ENCODE measurements at places on chromosomes 6 and 20. TPM values are rescaled to one million over a fixed set of nuclear protein-coding genes. Genes with fewer than 3 reads are reported as not detected.

Gene GSTA2
- polyA plus RNA-seq = not detected

Gene RHAG
- polyA plus RNA-seq = not detected

Gene TMC2
- not detected for polyA plus RNA-seq

Gene GPX6
- not detected for polyA plus RNA-seq

Gene SLC17A1
- polyA plus RNA-seq = not detected

Gene CPNE5
- 0.30 TPM for polyA plus RNA-seq

Gene MAP7
- polyA plus RNA-seq = 0.76 TPM

Gene SPATA25
- polyA plus RNA-seq = 2.9 TPM

Gene DTD1
- 81.1 TPM for polyA plus RNA-seq

Gene TNFRSF6B
- 8.2 TPM for polyA plus RNA-seq

GRCh38 chr6:130882370-130882769 is 55.2 kb downstream of the SMLR1 start:
- DNase-seq = no peak
- no peak overlapping the region for H3K27ac ChIP-seq
- peaks cover 18% of the 10 kb centered on the region for H3K27me3 ChIP-seq

- no peak overlapping the region for H3K4me3 ChIP-seq
- no peaks in the 10 kb centered on the region for H3K27me3 ChIP-seq
- no peak overlapping the region for H3K27ac ChIP-seq
Measured at GRCh38 chr20:50745634-50746137, 14.3 kb downstream of the PARD6B start.

GRCh38 chr6:158837684-158838625 is 18.8 kb upstream of the EZR start:
- H3K27ac ChIP-seq = no peak overlapping the region

GRCh38 chr20:22586645-22587310 is 2.4 kb upstream of the FOXA2 start:
- no peaks in the 10 kb centered on the region for H3K36me3 ChIP-seq
- H3K4me1 ChIP-seq = no peaks in the 10 kb centered on the region
- no peak overlapping the region for H3K4me3 ChIP-seq

GRCh38 chr20:3218307-3218988 is 9.2 kb downstream of the ITPA start:
- peak; percentile 95 for DNase-seq
- H3K27me3 ChIP-seq = no peaks in the 10 kb centered on the region
- no peak overlapping the region for H3K27ac ChIP-seq
- peaks cover 28% of the 10 kb centered on the region for H3K36me3 ChIP-seq

- DNase-seq = peak; percentile 26
- H3K36me3 ChIP-seq = no peaks in the 10 kb centered on the region
- peaks cover 20% of the 10 kb centered on the region for H3K4me1 ChIP-seq
- H3K27me3 ChIP-seq = no peaks in the 10 kb centered on the region
Measured at GRCh38 chr20:36572701-36573102, 695 bp upstream of the TGIF2 start.

DNA sequence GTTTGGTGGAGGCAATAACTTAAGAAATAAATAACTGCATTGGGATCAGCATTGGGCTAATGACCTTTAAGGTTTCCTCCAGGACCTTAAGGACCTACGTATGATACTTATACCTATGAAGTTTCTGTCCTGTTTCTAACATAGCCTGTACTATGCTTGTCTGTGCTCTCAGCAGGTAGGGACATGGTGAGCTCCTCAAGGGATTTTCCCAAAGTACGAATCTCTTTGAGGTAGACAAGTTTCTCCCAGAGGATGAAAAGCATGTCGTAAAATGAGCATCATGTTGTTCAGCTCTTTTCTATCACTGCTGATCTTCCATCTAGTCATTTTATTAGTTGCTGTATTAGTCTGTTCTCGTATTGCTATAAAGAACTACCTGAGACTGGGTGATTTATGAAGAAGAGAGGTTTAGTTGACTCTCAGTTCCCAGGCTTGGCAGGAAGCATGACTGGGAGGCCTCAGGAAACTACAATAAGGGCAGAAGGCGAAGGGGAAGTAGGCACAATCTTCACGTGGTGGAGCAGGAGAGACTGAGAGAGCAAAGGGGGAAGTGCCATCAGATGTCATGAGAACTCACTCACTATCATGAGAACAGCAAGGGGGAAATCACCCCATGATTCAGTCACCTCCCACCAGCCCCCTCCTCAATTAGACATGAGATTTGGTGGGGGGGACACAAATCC is 77.8 kb upstream of the TGM3 start:
- no peaks in the 10 kb centered on the region for H3K27me3 ChIP-seq
- no peaks in the 10 kb centered on the region for H3K4me1 ChIP-seq
- no peak overlapping the region for H3K27ac ChIP-seq
- no peaks in the 10 kb centered on the region for H3K36me3 ChIP-seq
- no peak for DNase-seq
- no peak overlapping the region for H3K4me3 ChIP-seq

- DNase-seq = no peak
- H3K4me3 ChIP-seq = no peak overlapping the region
- H3K27me3 ChIP-seq = no peaks in the 10 kb centered on the region
- no peak overlapping the region for H3K27ac ChIP-seq
Measured at GRCh38 chr6:103153016-103153415, 1706.7 kb downstream of the HACE1 start.

GRCh38 chr20:50366270-50367103 is 143.7 kb upstream of the PTPN1 start:
- no peak overlapping the region for H3K27ac ChIP-seq
- H3K4me1 ChIP-seq = no peaks in the 10 kb centered on the region
- DNase-seq = peak; percentile 71
- H3K27me3 ChIP-seq = no peaks in the 10 kb centered on the region
- no peak overlapping the region for H3K4me3 ChIP-seq
- H3K36me3 ChIP-seq = no peaks in the 10 kb centered on the region

GRCh38 chr6:110589865-110590513 is 113.6 kb upstream of the SLC22A16 start:
- no peak for DNase-seq
- no peak overlapping the region for H3K4me3 ChIP-seq
- no peak overlapping the region for H3K27ac ChIP-seq
- no peaks in the 10 kb centered on the region for H3K36me3 ChIP-seq

DNA sequence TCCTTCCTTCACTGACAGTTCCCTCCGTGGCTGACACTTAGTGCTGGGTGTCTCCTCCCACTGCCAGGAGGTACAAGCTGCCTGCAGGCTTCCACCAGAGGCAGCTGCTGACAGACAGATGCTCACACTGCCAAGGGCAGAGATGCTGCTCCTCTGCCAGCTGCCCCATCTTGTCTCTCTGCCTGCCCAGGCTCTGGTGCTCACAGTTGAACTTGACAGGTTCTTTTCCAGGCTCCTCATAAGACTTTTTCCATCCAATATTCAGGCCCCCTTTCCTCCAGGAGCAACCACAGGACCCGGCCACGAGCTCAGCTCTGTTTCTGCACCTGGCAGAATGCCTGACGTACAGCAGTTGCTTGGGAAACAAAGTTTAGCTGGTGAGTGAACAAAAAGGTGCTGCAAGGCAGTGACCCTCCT is 79.8 kb downstream of the PSMB1 start:
- H3K27ac ChIP-seq = no peak overlapping the region
- no peaks in the 10 kb centered on the region for H3K36me3 ChIP-seq
- no peak overlapping the region for H3K4me3 ChIP-seq
- no peak for DNase-seq
- H3K4me1 ChIP-seq = no peaks in the 10 kb centered on the region

DNA sequence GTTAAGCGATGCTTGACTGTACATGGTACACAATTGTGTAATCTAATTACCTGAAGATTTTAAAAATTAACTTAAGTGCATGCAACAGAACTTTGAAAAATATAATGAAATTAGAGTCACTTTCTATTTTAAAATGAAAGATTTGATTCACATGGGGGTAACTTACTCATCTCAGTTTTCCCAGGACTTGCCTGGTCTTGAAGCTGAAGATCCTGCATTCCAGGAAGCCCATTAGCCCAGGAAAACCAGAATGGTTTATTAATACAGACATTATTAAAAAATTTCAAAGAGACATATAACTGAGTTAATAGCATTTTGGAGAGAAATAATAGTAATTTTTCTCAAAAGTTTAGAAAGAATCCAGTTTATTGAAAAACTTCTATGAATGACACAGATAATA is 190.6 kb downstream of the SIM1 start:
- no peak overlapping the region for H3K4me3 ChIP-seq
- DNase-seq = no peak
- H3K4me1 ChIP-seq = no peaks in the 10 kb centered on the region
- no peaks in the 10 kb centered on the region for H3K36me3 ChIP-seq
- H3K27ac ChIP-seq = no peak overlapping the region

DNA sequence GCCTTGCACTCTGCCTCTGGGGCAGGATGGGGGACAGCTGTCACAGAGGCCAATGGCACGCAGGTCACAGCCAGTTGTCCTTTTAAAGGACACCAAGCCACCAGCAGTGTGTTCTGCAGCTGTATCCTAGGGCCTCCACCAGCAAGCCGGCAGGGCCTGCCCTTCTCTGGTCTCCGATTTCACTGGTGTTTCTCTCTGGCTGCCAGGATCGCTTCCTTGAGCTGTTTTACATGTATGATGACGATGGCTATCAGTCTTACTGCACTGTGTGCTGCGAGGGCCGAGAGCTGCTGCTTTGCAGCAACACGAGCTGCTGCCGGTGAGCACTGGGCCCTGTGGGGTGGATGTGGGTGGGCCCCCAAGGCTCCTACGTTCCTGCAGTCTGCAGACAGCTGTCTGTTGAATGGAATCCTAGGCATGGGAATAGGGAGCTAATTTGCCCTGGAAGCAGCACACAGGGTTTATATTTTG is 22.7 kb upstream of the MAPRE1 start:
- H3K4me3 ChIP-seq = no peak overlapping the region
- DNase-seq = no peak
- H3K27ac ChIP-seq = no peak overlapping the region
- H3K36me3 ChIP-seq = peaks cover 4% of the 10 kb centered on the region

DNA sequence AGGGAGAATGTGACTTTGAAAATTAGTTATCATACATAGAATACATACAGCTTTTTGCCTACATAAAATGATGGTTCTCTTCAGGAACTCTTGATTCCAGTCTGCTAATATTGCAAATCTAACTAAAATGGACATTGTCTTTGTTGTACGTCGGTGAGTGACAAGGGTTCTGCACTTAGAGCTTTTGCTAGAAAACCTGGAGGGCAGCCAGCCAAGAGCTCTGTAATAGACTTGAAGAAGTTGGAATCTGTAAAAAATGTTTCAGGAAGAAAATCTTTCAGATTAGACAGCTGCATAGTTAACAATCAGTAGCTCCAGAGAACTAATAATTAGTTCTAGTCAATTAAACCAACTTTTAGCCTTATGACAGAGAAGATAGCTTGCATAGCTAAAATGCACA is 138.3 kb downstream of the FLRT3 start:
- no peaks in the 10 kb centered on the region for H3K36me3 ChIP-seq
- H3K4me3 ChIP-seq = no peak overlapping the region
- DNase-seq = no peak
- no peak overlapping the region for H3K27ac ChIP-seq

- H3K4me3 ChIP-seq = no peak overlapping the region
- no peaks in the 10 kb centered on the region for H3K27me3 ChIP-seq
- H3K36me3 ChIP-seq = no peaks in the 10 kb centered on the region
- H3K27ac ChIP-seq = no peak overlapping the region
- H3K4me1 ChIP-seq = peaks cover 18% of the 10 kb centered on the region
Measured at GRCh38 chr6:157046776-157047175, 269.6 kb downstream of the ARID1B start.

- no peaks in the 10 kb centered on the region for H3K27me3 ChIP-seq
- no peak overlapping the region for H3K4me3 ChIP-seq
- peak overlapping the region; percentile 25 for H3K27ac ChIP-seq
- peaks cover 4% of the 10 kb centered on the region for H3K36me3 ChIP-seq
- DNase-seq = no peak
Measured at GRCh38 chr20:34065260-34065659, 46.8 kb downstream of the EIF2S2 start.

DNA sequence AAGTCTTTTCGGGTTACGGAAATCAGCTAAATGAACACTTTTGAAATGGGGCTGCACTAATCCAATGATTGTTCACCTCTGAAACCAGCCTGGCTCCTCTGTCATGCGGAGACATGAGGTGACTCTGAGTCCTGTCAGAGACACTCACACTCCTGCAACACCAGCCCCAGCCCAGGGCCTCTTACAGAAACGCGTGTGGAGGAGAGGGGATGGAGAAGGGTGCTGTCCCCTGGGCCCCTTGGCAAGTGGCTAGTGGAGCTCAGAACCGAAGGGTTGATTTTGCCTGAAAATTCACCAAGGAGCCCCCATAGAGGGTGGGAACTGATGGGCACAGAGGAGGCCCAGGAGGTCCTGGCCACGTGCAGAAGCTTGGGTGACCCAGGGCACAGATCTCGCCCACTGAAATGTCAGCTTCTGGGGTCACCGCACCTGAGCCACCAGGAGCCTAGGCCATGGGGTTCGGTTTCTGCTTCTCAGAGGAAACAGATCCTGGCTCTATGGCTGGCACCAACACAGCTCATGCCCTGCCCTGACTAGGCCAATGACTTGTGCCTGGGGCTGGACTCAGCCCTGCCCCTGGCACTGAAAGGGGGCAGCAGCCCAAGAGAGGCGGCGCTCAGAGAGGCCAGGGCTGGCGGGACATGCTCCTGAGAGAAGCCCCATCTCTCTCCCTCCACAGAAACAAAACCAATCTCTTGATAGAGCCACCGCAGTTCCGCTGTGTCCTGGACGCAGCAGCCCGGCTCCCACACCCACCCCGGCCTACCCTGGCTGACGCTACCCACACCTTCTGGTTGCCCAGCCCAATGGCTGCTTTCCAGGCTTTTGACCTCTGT is 144.7 kb downstream of the ERMARD start:
- H3K27me3 ChIP-seq = no peaks in the 10 kb centered on the region
- DNase-seq = peak; percentile 1
- no peak overlapping the region for H3K4me3 ChIP-seq
- H3K4me1 ChIP-seq = no peaks in the 10 kb centered on the region

DNA sequence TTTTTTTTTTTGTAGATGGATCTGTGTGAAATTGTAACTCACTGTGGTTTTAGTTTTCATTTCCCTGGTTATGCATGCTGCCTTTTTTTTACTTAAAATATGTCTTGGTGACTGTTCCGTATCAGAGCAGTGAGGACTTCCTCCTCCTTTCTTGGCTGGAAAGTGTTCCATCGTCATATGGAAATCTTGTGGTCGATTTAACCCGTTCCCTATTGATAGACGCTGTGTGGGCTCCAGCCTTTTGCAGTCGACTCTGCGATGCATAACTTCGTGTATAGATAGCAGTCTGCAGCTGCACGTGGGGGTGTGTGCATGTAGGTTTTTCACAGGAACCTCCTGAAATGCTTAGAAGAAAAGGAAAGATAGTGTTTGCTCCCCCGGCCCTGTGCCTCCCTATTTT is 28.1 kb upstream of the PNPLA1 start:
- no peak overlapping the region for H3K27ac ChIP-seq
- H3K4me3 ChIP-seq = no peak overlapping the region
- no peaks in the 10 kb centered on the region for H3K36me3 ChIP-seq
- H3K4me1 ChIP-seq = peaks cover 18% of the 10 kb centered on the region

- no peaks in the 10 kb centered on the region for H3K36me3 ChIP-seq
- DNase-seq = no peak
- H3K27me3 ChIP-seq = no peaks in the 10 kb centered on the region
- H3K27ac ChIP-seq = no peak overlapping the region
Measured at GRCh38 chr6:149153100-149153499, 164.4 kb upstream of the TAB2 start.
